Omental fat pad (tissue), 4 donors: ENCODE measurements at places on chromosomes 12 and 14. TPM values are rescaled to one million over a fixed set of nuclear protein-coding genes. Genes with fewer than 3 reads are reported as not detected.

DNA sequence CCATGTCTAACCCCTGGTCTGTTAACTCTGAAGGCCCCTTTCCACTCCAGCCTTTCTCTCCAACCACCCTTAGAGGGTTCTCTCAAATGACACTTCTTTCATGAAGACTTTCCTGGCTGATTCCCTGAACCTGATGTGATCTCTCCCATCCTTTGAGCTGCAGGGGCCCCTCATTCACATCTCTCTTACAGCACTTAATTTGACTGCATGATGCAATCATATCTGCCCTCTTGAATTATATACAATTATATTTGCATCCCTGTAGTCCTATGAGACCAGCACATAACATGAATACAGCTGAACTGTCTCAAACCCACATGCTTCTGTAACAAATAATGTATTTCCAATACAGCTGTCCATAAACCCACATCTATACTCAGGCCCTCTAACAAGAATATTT, 56.4 kb downstream of the PPP2R5E start:
- DNase-seq = no peak

The MOK gene
- total RNA-seq = 11.6 TPM

The ERBB3 gene
- 8.3 TPM for total RNA-seq

GRCh38 chr12:121792607-121793439, 665 bp downstream of the RHOF start:
- no peak for DNase-seq

The SRRM4 gene
- not detected for total RNA-seq

GRCh38 chr12:10354071-10354470, 35.8 kb downstream of the KLRK1 start:
- no peak for DNase-seq

The CCDC184 gene
- 0.24 TPM for total RNA-seq

The GLT8D2 gene
- 31.6 TPM for total RNA-seq

DNA sequence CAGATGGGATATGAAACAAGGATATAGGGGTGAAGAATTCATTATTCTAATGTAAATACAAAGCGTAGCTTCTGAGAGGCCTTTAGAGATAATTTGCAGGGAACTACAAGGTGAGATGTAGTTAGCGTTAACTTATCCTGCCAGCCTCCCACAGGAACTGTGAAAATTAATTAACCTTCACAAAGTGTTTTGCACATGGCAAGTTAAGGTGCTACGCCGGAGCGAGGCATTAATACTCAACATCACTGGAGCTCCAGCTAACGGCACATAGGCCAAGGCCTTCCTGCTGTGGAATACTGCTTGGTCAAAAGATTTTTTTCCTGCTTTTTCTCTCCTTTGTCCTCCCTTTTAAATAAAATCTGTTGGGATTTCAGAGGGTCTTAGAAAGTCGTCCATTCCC, 86.5 kb downstream of the CRACR2A start:
- DNase-seq = no peak

- no peak for DNase-seq
Measured at GRCh38 chr12:107337346-107338095, 244.2 kb upstream of the CRY1 start.

The CACNA2D4 gene
- total RNA-seq = 9.2 TPM

- no peak for DNase-seq
Measured at GRCh38 chr12:29750131-29750927, 33.4 kb downstream of the TMTC1 start.
